ENCODE measurements at places on chromosomes 3 and 15.

GRCh38 chr3:174618368-174619080 lies 240.6 kb upstream of the NAALADL2 start:
- no peak for DNase-seq

DNA sequence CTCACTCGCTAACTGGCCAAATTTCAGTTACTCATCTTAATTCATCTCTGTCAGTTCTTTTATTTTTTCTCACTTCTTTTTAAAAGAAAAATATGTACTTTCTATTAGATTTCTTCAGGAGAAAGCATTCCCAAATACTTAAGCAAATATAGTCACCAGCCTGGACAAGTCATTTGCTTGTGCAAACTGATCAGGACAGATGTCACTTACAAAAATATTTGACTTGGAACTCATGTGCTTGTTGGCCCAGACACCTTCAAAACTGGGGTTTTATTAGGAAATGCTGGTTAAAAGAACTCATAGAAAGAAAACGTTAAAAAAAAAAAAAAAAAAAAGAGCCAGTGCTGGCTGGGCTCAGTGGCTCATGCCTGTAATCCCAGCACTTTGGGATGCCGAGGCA lies 31.3 kb upstream of the FOXP1 start:
- DNase-seq, result no peak

DNA sequence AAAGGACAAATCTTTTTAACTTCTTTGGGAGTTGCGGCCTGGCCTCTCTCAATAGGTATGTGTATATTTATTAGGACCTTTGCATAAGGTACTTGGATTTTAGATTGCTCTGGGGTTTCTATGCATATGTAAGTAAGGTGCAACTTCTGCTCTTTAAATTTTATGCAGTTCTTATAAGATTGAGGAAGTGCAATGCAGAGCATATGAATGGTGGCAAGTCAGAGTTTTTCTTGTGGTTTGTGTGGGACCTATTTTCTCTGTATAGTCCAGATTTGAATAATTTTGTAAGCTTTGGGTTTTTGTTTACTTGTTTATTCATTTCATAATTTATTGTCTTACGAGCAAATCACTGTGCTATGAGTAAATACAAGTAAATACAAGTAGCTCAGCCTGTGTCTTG lies 101.5 kb downstream of the ATG7 start:
- DNase-seq, result no peak

- no peak for DNase-seq
These were observed 302.9 kb upstream of the LRRFIP2 start for GRCh38 chr3:37477275-37477674.

GRCh38 chr3:9390265-9390888 lies 7.0 kb upstream of the SETD5 start:
- no peak for DNase-seq

GRCh38 chr3:98966434-98966833 lies 64.9 kb upstream of the DCBLD2 start:
- no peak for DNase-seq

DNA sequence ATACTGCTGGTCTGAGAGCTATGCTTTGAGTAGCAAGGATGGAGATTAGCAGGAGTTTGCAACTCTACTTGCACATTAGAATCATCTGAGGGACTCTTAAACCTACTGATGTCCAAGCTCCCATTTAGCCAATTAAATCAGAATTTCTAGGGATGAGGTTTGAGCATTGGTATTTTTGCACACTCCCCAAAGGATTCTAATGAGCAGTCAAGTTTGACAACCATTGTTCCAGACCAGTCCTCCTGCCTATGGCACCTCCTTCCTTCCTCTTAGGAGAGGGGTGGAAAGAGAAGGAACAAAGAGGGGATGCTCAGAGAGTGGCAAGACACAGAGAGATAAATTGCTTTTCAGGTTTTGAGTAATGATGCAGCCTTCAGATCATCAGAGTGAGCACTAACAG lies 275.5 kb upstream of the ROPN1 start:
- DNase-seq, result no peak

DNA sequence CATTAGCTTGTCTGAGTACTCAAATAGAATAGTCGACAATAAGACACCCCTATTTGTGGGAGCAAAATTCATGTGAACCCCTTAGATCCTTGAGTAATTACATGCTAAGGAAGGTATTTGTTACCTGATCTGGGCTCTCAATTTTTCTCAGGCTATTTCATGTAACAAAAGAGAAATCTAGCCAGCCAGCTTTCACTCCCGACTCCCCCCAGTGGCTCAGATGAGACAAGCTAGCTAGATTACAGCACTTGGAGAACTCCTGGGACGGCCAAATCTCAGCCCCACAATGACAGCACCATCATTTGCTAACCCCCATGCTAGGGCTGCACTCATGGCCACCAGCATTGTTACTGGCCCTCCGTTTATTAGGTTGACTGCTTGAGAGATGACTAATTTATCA lies 41.3 kb downstream of the GLDN start:
- DNase-seq, result no peak

GRCh38 chr15:51356147-51356546 lies 14.7 kb downstream of the GLDN start:
- no peak for DNase-seq

GRCh38 chr3:14918356-14918860 lies 29.0 kb upstream of the NR2C2 start:
- no peak for DNase-seq

- no peak for DNase-seq
These were observed 71.3 kb upstream of the STT3B start for GRCh38 chr3:31461426-31461825.

DNA sequence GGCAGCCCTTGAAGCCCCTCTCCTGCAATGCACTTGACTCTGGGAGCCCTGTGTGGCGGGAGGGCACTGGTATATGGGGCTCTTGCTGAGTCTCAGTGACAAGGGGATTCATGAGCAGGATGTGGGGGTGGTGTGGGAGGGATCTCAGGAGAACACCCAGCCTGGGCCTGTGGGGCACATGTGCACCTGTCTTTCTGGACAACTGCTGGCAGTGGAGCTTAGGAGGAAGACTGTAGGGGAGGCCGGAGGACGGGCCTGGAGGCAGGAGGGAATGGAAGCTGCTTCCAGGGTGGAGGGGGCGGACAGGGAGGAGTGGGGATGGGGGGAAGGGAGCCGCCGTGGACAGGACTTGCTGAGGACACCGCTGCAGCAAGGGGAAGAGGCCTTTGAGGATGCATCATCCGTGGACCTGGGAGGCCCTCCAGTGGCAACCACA lies 10.8 kb upstream of the SNRPA1 start:
- DNase-seq, result no peak

DNA sequence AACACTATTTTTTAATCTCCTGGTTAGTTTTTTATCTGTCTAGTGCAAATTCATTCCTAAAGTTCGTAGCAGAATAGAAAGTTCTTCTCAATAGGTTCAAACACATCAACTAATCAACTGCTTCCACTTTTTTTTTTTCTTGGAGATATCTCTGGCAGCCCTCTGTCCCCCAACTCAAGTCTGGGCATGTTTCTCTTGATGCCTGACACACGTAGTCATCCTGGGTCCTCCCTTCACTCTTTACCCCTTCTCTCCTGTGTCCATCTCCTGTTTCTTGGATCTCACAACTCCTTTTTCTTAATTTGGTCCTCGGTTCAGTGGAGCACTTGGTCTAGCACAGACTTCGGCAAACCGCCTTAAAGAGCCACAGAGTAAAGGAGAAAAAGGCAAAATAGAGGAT lies 14.4 kb downstream of the TNFAIP8L3 start:
- DNase-seq, result no peak

- DNase-seq, result no peak
These were observed 9.1 kb upstream of the SYN2 start for GRCh38 chr3:11995120-11995519.

GRCh38 chr3:38646062-38646461 lies 3.4 kb downstream of the SCN5A start:
- no peak for DNase-seq

DNA sequence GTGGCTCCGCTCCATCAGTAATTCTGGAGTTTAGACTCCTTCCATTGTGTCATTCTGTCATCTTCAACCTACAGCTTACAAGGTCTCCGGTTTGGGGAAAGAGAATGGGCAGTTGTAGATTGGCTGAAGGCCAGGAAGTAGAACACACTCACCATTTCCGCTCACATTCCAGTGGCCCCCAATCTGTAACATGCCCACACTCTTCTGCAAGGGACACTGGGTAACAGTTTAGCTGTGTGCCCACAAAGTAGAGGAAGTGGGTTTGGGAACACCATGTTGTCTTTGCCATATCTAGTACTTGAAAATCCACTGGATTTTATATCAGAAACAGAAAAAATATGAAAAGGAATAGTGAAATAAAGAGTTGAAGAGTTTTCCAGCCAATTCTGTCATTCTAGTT lies 153.5 kb downstream of the SV2B start:
- DNase-seq, result no peak

DNA sequence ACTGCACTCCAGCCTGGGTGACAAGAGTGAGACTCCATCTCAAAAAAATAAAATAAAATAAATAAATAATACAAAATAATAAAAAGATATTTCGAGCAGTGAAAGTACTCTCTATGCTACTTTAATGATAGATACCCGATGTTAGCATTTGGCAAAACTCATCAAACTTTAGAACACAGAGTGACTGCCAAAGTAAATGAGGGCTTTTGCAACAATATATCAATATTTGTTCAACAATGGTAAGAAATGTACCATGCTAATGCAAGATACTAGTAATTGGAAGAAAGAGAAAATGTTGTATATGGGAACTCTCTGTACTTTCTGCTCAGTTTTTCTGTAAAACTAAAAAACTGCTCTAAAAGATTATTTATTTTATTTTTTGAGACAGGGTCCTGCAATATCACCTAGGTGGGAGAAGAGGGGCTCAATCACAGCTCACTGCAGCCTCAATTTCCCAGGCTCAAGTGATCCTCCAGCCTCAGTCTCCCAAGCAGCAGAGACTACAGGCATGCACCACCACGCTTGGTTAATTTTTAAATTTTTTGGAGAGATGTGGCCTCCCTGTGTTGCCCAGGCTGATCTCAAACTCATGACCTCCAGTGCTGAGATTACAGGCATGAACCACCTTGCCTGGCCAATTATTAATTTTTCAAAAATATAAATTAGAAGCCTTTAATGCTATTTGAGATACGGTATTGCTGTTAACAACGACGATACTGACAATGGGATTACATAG lies 650.5 kb upstream of the NR2F2 start:
- no peak for DNase-seq

DNA sequence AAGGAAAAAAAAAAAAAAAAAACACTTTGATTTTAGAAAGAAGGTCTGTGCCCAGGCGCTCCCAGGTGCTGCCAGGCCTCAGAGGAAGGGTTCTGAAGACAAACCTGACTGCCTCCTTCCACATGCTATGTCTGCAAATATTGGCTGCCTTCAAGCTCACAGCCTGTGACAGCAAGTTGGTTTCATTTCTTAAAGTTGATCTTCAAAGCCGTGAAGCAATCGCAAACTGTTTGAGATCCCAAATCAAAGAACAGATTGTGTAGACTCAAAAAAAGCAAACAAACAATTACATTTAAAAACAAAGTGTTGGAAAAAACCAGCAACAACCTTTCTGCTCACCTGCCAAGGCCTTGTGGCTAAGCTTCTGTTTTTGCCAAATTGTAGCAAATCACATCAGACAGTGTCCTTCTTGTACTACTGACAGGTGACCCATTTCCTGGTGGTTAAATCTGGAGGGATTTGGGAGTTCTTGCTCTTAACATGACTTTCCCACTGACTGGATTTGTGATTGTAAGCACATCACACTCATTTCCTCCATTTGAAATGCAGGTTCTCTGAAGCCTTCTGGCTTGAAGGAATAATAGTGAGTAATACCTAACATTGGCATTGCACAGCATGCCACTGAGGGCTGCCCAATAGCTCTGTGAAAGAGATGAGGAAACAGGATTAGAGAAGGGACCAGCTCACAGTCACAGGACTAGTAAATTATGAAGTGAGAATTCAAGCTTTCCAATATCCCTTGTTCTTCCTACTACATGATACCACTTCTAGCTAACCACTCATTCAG lies 502.4 kb downstream of the LPP start:
- no peak for DNase-seq

DNA sequence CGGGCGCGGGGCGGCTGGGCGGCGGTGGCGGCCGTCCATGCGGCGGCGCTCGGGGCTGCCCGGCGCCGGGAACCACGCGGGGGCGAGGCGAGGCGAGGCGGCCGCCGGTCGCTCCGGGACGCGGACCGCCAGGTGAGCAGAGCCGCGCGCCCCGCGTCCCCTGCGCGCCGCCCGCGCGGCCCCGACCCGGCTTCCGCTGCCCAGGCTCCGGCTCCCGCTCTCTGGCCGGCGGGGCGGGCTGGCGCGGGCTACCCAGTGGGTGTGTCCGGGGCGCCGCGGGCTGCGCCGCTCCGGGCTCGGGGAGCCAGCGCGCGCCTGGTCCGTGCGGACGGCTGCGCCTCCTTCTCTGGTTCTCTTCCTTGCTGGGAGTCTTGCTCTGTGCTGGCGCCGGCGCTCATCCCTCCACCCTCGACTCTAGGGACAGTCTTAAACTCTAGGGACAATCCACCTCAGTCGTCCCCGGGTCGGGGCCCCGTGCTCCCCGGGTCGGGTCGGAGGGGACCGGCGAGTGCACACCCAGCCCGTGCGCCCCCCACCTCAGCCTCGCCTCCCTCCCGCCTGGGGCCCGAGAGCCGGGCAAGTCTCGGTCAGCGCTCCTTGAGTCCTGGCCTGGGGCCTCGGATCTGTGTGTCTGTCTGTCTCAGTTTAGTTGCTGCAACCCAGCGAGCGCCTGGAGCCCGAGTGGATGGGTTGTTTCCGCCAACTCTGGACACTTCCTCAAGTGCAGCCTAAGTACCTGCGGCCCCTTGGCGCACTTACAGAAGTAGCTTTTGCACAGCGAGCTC lies 488 bp downstream of the THSD4 start:
- DNase-seq, result peak; percentile 40

DNA sequence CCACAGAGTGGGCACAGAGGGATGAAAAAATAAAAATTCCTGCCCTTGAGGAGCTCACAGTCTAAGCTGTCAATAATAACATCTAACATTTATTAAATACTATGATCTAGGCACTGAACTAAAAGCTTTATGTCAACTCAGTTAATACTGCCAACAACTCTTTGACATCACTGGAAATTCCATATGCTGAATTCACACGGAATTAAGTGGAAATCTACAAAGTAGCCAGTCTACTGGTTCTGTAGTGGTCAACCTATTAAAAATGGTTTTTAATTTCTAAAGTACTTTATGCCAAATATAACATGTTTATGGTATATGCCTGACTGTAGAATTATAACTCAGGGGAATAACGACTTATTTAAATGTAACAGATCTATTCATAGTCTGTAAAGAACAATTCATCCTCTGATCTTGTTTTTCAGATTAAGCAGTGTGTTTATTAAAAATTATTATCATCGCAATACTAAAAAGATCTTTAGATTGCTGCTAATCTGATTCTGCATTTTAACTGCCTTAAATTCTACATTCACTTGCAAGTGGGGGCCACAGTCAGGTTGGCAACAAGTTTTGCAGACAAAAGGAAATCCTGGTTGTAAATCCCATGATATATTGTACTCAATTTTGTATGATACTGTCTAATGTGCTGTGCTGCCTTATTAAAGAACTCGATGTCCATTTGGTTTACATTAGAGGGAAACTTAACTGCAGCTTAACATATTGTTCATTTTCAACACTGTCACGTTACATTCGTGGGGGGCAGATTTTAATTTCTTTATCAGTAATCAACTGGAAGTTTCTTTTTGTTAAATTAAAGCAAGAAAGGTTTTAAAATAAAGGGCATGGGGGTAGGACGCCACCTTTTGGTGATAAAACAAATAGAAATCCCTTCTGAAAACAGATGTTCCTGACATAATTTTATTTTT lies 2.6 kb upstream of the FOXP1 start:
- no peak for DNase-seq

- DNase-seq, result no peak
These were observed 490.8 kb downstream of the IGSF11 start for GRCh38 chr3:118543832-118544231.
